ENCODE measurements at places on chromosomes 6 and 20.

DNA sequence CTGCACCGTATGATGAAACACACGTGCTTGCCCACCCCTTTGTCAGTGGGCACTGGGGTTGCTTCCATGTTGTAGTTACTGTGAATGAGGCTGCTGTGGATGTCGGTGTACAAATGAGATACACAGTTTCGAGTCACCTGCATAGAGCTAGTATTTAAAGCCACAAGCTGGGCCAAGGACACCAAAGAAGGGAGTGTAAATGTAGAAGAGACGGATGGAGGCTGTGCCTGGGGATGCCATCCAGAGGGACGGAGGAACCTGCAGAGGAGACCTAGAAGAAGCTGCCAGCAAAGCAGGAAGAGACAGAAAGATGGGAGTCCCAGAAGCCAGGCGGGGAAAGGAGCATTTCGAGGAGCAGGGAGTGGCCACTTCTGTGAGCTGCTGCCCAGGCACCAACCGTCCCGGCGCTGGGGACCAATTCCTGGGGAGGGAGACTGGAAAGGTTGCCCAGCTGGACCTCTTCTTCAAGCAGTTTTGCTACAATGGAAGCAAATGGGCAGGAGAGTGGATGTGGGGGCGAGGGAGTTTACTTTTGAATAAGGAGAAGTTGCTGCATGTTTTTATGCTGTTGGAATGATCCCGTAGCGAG, 339.3 kb downstream of the ZFAND3 start:
- DNase-seq: no peak

DNA sequence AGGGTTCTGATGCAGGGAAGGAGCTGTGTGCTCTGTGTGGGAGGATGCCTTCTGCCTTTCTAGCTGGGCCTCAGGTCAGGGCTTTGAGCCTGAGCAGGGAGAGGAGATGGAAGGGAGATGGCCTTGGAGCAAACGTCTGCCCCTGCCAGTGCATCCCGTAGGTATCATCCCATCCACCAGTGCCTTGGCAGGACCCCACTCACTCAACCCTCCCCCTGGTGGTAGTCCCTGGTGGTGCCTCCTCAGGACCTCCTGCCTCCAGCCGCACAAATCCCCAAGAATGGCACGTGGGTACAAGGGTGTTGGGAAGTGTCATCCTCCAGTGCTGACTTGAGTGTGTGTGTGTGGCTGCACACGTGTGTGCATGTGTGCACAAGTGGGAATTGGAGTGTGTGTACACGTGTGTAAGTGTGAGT, 23.1 kb upstream of the MICB start:
- DNase-seq: no peak

- no peak for DNase-seq
These were observed 18.6 kb downstream of the DYNLT1 start for GRCh38 chr6:158625881-158626305.

- DNase-seq: no peak
These were observed 189.1 kb downstream of the PHF3 start for GRCh38 chr6:63824722-63825121.

DNA sequence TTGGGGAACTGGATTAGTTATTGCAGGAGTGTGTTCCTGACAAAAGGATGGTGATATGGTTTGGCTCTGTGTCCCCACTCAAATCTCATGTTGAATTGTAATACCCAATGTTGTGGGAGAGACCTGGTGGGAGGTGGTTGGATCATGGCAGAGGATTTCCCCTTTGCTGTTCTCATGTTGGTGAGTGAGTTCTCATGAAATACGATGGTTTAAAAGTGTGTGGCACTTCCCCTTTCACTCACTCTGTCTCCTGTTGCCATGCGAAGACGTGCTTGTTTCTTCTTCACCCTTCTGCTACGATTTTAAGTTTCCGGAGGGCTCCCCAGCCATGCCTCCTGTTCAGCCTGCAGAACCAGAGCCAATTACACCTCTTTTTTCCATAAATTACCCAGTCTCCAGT, 16.2 kb upstream of the TREM1 start:
- DNase-seq: no peak

DNA sequence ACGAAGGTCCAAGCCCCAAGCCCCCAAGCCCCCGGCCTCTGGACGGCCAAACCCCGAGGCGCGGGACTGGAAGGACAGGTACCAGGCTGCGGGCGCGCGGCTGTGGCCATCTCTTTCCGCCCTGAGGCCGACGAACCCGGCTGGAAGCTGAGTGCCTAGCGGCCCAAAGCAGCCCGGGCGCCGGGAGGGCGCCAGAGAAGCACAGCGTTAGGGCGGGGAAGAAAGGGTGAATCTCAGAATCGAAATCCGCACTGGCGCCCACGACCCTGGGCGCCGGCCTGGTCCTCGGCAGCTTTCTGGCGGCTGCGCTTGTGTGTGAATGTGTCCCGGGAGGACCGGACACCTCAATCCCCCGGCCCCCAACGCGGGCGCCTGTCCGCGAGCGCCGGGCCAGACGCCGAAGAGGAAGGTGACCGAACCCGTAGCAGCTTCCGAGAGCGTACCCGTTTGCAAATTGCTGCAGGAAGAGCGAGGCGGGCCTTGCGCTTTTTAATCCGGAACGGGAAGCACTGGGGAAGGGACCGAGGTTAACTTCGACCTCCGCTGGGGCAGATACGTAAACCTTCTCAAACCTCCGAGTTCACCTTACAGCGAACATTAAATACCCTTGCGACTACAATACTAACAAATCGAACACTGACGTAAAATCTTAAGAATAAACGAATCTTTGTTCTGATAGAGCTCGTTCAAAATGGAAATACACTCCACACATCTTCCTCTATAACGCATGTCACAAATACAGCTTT, 2.9 kb downstream of the NRN1 start:
- no peak for DNase-seq

DNA sequence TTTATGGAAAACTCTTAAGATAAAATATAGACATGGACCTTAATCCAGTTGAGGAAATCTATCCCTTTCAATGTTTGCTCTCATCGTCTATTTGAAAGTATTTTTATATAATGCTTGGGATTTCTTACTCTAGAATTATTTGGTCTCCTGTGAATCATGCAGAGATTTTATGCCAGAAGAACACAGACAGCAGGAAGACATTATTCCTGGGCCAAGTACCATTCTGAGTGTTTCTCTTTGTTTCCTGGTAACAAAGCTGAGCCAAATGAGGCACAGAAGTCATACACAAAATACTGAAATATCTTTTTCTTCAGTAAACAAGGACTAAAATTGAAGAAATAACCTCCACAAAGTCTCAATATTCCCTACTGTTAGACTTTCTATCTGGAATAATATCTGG, 538.2 kb upstream of the EYS start:
- DNase-seq: no peak

DNA sequence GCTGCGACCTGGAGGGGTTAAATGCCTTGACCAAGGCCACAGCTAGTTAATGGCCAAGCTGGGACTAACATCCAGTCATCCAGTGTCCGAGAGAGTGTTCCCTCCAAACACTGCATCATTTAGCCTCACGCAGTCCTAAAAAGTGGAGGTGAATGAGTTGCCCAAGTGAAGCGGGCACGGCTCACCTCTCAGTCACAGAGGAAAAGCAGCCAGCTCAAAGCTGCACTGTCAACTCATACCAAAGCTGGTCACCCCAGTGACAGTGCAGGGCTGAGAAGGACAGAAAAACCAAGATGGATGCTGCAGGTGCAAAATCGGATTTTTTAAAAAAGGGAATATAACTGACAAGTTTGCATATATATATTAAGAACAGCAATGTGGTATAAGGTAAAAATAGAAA, 168.5 kb downstream of the SYNDIG1 start:
- DNase-seq: no peak

GRCh38 chr20:41600926-41601631, 17.1 kb downstream of the CHD6 start:
- DNase-seq: no peak

DNA sequence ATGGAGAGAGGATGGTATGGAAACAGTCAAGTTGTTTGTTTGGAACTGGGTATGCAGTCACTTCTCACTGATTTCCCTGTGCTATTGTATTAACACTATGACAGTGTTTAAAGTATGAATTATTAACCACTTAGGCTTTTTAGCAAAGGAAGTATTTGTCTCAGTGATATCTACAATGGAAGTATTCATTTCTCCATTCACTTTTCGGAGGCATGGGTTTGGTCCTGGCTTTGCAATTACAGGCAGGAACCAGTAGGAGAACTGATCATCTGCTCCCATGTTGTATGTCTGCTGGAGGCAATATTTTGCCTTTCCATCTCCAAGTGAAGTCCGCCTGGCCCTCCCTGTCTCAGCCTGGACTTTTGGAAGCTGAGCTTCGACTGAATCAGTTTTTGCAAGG, 30.6 kb upstream of the EXOC2 start:
- no peak for DNase-seq

DNA sequence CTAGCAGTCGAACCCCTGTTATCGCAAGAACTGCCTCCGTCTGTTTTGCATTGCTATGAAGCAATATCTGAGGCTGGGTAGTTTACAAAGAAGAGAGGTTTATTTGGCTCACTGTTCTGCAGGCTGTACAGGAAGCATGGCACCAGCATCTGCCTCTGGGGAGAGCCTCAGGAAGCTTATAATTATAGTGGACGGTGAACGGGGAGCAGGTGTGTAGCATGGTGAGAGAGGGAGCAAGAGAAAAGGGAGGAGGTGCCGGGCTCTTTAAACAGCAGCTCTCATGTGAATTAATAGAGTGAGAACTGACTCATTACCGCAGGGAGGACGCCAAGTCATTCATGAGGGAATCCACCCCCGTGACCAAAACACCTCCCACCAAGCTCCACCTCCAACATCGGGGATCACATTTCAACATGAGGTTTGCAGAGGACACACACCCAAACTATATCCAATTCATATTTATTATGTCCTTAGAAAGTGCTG, 172.6 kb upstream of the KCNG1 start:
- no peak for DNase-seq

GRCh38 chr6:42452171-42453030, 675 bp upstream of the TRERF1 start:
- peak; percentile 60 for DNase-seq

DNA sequence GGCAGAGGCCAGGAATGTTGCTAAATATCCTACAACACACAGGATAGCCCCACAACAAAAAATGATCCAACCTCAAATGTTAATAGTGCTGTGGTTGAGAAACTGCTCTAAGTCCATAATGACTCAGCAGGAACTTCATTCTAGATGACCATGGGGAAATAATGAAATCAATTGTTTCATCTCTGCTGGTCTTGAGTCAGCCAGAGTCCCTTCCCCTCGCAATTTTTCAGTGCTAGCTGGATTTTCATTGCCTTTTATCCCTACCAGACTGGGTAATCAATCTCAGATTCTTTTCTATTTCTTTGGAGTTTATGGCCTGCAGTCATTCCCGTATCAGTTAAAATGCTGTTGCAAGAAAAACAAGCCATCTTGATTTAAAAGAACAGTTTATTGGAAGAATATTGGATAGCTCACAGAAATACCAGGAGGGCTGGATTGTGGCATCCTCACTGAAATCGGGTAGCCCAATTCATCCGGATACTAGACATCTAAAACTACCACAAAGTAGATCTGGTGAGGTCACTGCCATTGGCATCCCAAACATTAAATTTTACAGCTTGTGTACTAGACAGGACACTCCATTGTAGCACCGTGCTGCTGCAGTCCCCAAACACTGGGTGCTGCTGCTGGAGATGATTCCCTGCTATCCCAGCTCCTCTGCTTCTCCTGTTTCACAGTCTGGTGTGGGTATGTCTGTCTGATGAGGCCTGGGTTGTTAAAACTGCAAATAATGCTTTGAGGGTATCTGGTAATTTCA, 30.3 kb upstream of the POPDC3 start:
- DNase-seq: no peak

- no peak for DNase-seq
These were observed 21.2 kb downstream of the C6orf132 start for GRCh38 chr6:42120895-42121865.

- DNase-seq: no peak
These were observed 65.1 kb downstream of the PFDN4 start for GRCh38 chr20:54272901-54273488.

DNA sequence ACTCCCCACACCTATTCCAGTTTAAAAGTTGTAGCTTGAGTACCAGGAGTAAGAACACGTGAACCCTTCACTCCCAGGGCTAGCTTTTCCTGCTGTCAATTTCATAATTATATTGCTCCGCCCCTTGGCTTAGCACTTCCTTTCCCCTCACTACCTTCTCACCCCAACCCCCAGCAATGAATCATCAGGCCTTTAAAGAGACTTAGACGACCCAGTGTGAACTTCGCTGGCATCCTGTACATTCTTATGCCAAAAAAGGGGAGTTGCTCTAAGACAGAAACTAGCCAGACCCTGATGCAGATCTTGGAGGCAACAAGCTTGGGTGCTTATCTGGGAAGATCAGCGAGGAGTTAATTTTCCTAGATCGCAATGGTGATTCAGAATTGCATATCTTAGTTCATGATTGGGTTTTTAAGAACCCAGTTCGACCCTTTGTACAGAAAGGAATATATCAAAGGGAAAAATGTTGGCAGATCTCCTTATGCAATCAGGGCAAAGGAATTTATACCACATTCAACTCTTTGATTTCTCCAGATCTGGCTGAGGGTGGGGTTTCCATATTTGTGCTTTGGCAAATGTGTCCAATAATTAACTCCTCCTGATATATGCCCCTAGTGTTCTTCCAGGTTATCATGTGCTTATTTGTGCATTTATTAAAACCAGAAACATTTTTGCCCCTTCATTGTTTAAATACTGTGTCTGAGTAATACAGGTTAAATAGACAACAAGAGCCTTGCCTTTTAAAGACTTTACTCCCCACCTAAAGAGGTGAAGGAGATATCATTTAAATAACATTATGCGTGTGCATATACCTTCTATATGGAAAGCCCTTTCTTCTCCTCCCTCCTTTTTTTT, 8.1 kb upstream of the ATXN1 start:
- no peak for DNase-seq

DNA sequence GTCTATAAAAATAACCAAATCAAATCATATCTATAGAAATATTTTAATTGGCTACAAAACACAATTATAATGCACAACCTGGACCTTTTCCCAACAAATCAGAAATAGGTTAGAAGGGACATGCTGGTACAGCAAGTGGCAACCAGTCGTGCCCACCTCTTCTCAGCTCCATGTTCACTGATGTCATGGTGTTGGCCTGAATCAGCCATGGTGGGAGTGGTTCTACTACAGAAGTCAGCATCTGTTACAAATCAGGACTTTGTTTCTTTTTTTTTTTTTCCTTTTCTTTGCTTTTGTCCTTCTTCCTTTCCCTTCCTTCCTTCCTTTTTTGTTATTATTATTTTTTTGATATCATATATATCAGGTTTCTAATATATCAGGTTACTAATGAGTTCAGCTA, 91.2 kb downstream of the RALGAPA2 start:
- no peak for DNase-seq

Measured in NCI-H1694 treated with DMSO at 0.1 percent for 48 hours (cell line).